Type B pancreatic cell (in vitro differentiated cells): ENCODE measurements at places on chromosomes 12 and 14.

- peak; percentile 81 for DNase-seq
- peak overlapping the region; percentile 37 for H3K27ac ChIP-seq
- H3K4me3 ChIP-seq = peak overlapping the region; percentile 66
- H3K27me3 ChIP-seq = no peaks in the 10 kb centered on the region
- peaks cover 17% of the 10 kb centered on the region for H3K4me1 ChIP-seq
These were observed 4.3 kb upstream of the DHRS2 start for GRCh38 chr14:23631702-23632460.

- no peak for DNase-seq
- no peaks in the 10 kb centered on the region for H3K4me1 ChIP-seq
- H3K4me3 ChIP-seq = no peak overlapping the region
These were observed 34.3 kb upstream of the CHFR start for GRCh38 chr12:132921685-132922084.

DNA sequence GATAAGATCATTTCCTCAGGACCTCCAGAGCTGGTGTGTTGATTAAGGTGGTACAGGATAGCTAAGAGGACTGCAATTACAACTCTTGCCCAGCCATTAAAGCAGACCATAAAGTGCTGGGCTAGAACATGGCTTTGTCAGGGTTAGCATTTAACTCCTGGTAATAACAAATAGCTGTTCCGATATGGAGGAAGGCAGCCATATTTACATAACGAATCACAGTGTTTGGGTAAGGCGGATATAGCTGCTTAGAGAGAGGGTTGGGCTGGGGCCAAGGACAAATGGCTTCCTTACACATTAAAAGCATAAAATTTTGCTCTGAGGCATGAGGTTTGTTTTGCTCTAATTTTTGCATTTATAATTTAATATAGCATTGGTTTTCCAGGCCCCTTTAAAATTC lies 297.7 kb upstream of the DDHD1 start:
- H3K27ac ChIP-seq = no peak overlapping the region
- no peaks in the 10 kb centered on the region for H3K36me3 ChIP-seq
- no peak overlapping the region for H3K4me3 ChIP-seq
- no peak for DNase-seq

DNA sequence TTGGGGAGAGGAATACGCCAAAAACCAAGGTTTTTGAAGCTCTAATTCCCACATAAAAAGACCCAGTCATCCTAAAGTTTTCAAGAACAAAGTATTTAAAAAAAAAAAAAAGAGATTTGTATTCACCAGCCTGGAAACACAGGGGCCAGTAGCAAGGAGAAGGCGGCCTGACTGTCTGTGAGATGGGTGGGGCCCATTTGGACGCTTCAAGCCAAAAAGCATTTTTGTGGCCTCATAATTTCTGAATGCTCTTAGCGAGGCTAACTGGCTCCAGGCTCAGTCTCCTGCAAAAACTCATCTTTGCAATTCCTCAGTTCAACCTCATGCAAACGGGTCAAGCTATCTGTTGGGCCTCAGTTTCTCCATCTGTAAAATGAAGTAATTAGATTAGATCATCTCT lies 514.1 kb downstream of the MED13L start:
- DNase-seq = no peak
- peaks cover 8% of the 10 kb centered on the region for H3K4me1 ChIP-seq
- no peaks in the 10 kb centered on the region for H3K36me3 ChIP-seq
- H3K4me3 ChIP-seq = no peak overlapping the region
- no peak overlapping the region for H3K27ac ChIP-seq

GRCh38 chr12:19375888-19376287 lies 63.4 kb upstream of the AEBP2 start:
- DNase-seq = no peak
- no peaks in the 10 kb centered on the region for H3K4me1 ChIP-seq
- H3K36me3 ChIP-seq = peaks cover 40% of the 10 kb centered on the region
- no peaks in the 10 kb centered on the region for H3K27me3 ChIP-seq

- H3K27me3 ChIP-seq = no peaks in the 10 kb centered on the region
- no peaks in the 10 kb centered on the region for H3K36me3 ChIP-seq
- H3K4me3 ChIP-seq = no peak overlapping the region
- no peaks in the 10 kb centered on the region for H3K4me1 ChIP-seq
- no peak for DNase-seq
These were observed 166.3 kb upstream of the TRHDE start for GRCh38 chr12:72105849-72106248.

GRCh38 chr14:101849125-101849524 lies 87.6 kb downstream of the PPP2R5C start:
- no peaks in the 10 kb centered on the region for H3K27me3 ChIP-seq
- H3K4me3 ChIP-seq = no peak overlapping the region
- H3K4me1 ChIP-seq = peaks cover 16% of the 10 kb centered on the region
- H3K36me3 ChIP-seq = peaks cover 8% of the 10 kb centered on the region

- H3K27me3 ChIP-seq = no peaks in the 10 kb centered on the region
- H3K27ac ChIP-seq = no peak overlapping the region
- peaks cover 16% of the 10 kb centered on the region for H3K4me1 ChIP-seq
- H3K36me3 ChIP-seq = peaks cover 36% of the 10 kb centered on the region
- no peak overlapping the region for H3K4me3 ChIP-seq
These were observed 39.4 kb downstream of the TMTC1 start for GRCh38 chr12:29744365-29744764.

DNA sequence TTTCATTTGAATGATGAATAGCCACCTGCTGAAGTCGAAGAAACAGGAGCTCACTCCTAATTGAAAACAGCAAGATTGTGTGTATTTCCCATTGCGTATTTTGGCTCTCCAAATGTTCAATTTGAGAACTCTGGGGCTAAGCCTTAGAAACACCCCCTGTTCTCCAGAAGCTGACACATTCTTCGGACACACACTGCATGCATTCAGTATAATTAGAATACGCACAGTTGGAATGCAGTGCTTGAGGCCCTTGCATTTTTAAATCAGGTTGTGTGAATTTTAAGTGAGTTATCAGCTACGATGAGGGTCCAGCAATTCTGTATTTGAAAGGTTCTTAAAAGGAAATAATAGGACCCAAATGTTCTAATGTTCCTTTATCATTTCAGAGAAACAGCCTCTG lies 103.8 kb downstream of the PRKD1 start:
- DNase-seq = no peak
- no peaks in the 10 kb centered on the region for H3K36me3 ChIP-seq
- no peak overlapping the region for H3K4me3 ChIP-seq
- no peak overlapping the region for H3K27ac ChIP-seq
- H3K4me1 ChIP-seq = peaks cover 30% of the 10 kb centered on the region

GRCh38 chr12:132545955-132546354 lies 56.0 kb downstream of the FBRSL1 start:
- no peak overlapping the region for H3K4me3 ChIP-seq
- H3K27ac ChIP-seq = no peak overlapping the region
- peaks cover 18% of the 10 kb centered on the region for H3K27me3 ChIP-seq
- peaks cover 6% of the 10 kb centered on the region for H3K36me3 ChIP-seq
